ENCODE measurements at places on chromosomes 5 and 9.
A peak's percentile ranks its signal among the peaks of the same experiment; 100 is the strongest.

DNA sequence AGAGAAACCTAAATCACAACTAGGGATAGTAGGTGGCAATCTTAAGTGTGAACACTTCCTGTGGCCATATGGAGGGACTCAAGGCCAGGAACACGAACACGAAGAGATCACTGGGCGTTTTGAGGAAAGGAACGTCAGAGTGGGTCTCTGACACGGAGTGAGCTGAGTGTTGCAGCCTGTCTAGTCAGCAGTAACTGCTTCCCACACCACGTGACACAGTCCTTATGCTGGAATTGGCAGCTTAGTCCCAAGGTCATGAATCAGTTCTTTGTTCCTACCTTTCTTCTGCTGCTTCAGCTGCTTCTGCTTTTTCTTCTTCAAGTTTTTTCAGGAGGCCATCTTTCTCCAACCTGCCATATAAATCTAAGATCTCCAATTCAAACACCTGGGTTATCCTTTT is 18.2 kb downstream of the SPACA9 start:
- no peak for DNase-seq

- DNase-seq: peak; percentile 8
Observed at GRCh38 chr9:105053209-105053652, 125.3 kb upstream of the ABCA1 start.

GRCh38 chr5:28850320-28850921 is 1812.0 kb upstream of the CDH9 start:
- DNase-seq: no peak

- peak; percentile 6 for DNase-seq
Observed at GRCh38 chr5:168706655-168707069, 127.5 kb upstream of the PANK3 start.

DNA sequence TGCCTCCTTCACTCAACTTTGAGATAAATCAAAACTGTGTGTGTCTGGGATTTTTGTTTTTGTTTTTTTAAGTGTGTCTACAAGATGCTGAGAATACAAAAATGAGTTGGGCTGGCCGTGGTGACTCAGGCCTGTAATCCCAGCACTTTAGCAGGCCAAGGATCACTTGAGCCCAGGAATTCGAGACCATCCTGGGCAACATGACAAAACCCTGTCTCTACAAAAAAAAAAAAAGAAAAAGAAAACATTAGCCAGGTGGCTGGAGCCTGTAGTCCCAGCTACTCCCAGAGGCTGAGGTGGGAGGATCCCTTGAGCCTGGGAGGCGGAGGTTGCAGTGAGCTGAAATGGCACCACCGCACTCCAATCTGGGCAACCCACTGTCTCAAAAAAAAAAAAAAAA is 21.0 kb downstream of the HNRNPK start:
- no peak for DNase-seq

- no peak for DNase-seq
Observed at GRCh38 chr9:14433351-14434157, 119.6 kb upstream of the NFIB start.

GRCh38 chr9:125759764-125760129 is 12.6 kb downstream of the PBX3 start:
- no peak for DNase-seq

Data from CD4-positive, alpha-beta T cell treated with Interleukin-17A for 1 hour (primary cell).